CD4-positive, alpha-beta T cell treated with Interferon alpha-2 for 1 hour (primary cell): ENCODE measurements at places on chromosomes 7 and 10.

DNA sequence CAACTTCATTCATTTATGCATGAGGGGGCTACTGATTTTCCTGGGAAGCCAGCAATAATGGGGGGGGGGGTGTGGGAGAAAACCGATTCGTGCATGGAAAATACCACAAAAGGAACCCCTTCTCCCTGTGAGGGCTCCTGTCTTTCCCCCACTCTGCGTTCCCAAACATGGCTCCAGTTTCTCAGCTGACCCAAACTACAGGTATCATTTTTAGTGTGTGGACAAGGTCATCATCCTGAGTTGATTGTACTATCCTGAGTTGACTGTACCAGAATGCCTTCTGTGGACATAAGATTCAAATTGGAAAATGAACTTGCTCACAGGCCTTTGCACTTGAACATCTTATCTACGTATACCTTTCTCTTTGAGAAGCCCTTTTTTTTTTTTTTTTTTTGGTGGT lies 49.9 kb downstream of the ZRANB1 start:
- DNase-seq = no peak

- DNase-seq = no peak
Measured at GRCh38 chr10:14233566-14233965, 97.2 kb downstream of the FRMD4A start.

DNA sequence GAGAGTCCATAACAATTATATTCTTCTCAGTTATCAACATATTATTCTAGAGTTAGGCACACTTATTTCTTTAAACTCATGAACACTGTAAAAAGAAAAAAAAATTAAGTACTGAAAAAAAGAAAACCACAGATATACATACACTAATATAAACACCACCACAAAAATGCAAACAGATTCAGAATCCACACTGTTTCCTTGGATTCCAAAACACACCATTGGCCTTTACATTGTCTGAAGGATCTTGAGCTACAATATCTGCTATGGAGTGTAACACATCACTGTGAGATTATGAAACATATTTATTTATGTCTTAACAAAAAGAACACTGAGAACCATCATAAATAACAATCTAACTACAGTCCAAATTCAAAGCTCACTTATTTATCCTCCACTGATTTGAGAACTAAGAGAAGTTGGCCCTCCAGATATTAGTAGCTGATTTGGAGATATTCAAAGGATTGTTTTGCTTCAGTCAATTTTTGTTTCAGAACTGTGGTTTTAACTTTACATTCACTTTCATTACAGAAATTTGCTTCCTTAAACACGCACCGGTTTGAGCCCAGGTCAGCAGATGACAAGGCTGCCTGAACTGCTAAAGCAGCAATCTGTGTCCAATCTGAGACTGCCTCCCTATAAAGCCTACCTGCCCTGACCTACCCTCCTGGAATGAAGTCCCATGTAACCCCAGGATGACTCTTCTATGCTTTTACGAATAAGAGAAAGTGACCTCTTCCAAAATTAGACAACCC lies 47.0 kb upstream of the CDK1 start:
- peak; percentile 3 for DNase-seq

DNA sequence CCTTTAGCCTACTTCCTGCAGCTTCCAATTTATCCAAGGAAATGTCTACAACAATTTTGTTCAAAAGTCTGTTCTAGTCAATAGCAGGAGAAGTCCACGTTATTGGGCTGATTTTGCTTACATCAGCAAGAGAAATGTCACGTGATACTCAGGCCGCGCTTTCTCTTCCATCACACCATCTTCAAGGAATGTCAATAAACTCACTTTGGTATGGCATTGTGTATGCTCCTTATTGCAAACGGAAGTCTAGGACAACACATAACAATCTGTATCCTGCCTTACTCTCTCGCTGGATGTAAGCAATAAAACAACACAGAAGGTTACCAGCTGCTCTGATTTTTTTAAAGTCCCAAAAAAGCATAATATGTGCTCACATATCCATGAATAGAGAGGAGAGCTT lies 17.1 kb upstream of the STK17A start:
- no peak for DNase-seq

DNA sequence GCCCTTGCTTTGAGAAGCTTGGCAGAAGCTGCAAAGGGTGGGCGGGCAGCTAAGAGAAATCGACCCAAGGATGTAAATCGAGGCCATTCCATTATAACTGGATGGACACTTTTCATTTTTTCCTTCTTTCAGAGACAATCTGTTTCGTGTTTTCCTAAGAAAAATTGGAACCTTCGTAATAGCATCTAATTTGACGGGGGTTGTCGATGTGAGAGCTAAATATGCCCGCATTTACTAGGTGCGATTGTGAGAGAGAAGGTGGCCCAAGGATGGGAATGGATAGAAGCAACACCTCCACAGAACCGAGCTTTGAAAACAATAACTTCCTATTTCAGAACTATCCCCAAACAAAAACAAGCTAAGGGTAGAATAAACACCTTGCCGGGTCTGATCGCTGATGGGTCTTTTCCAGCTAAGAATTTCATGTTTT lies 848 bp upstream of the HOXA4 start:
- no peak for DNase-seq

- DNase-seq = no peak
Measured at GRCh38 chr7:151459726-151460473, 20.0 kb upstream of the CRYGN start.

DNA sequence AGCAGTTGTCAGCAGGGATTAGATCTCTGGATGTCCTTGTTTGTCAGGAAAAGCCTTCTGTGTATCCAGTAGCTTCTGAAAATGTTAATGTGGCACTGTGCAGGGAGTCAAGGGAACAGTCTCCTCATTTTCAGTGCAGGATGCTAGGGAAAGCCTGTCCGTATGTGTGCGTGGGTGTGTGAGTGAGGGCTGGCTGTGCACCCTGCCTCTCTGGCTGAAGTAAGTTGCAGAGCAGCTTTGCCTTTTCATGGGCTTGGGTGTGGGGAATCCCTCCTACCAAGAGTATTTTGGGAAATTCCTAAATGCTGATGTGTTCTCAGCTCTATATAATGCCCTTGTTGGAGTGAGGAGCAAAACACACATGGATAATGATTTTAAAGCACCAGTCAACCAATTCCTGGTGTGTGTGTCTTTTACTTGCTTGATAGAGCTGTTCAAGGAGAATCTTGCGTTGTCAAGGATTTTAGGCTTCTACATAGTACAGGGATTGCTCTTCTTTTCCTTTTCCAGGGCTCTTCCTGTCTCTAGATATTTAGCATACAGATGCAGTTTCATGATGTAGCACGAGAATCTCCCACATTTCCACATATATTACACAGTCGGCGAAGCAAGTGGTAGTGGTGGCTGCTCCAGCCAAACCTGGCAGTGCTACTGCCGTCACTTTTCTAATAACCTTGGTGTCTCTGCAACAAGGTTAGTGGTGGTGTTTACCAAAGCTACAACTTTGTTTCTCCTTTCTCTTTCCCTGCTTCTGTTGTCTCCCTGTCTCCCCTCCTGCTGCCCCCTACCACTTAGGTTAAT lies 92.8 kb downstream of the MCU start:
- no peak for DNase-seq

DNA sequence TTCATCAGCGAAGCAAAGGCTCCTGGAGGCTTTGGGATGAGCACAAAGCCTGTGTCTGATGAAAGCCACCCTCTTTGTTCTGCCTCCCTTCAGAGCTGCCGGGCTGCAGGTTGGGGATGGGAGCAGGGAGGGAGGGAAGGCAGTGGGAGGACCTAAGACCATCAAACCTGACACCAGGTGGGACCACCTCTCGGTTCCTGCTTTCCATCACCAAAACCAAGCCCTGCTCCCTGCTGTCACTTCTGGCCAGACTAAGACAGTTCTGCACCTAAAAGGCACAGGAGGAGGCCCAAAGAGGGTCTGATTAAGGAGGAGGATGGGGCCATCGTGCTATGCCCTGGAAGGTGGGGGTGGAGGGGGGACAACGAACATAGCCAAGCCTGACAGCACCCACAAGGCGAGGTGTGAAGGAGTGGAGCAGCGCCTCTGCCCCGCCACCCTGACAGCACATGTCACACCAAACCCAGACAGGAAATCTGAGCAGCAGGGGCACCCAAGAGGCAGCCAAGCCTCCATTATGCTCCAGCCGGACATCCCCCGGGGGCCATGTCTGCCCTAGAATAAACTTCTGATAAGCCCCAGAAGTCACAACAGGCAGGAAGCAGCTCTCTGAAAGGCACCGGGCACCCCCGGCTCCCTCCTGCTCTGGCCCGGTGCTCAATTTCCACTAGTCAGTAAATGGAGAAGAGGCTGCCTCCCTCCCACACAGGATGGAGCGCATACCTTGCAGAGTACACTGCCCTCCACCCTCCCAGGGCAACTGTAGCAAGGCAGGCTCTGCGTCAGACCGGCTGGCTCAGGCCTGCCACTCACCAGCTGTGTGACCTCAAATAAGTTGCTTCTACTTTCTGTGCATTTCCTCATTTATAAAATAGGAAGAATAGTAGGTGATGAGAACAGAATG lies 48.9 kb downstream of the DLG5 start:
- peak; percentile 62 for DNase-seq

DNA sequence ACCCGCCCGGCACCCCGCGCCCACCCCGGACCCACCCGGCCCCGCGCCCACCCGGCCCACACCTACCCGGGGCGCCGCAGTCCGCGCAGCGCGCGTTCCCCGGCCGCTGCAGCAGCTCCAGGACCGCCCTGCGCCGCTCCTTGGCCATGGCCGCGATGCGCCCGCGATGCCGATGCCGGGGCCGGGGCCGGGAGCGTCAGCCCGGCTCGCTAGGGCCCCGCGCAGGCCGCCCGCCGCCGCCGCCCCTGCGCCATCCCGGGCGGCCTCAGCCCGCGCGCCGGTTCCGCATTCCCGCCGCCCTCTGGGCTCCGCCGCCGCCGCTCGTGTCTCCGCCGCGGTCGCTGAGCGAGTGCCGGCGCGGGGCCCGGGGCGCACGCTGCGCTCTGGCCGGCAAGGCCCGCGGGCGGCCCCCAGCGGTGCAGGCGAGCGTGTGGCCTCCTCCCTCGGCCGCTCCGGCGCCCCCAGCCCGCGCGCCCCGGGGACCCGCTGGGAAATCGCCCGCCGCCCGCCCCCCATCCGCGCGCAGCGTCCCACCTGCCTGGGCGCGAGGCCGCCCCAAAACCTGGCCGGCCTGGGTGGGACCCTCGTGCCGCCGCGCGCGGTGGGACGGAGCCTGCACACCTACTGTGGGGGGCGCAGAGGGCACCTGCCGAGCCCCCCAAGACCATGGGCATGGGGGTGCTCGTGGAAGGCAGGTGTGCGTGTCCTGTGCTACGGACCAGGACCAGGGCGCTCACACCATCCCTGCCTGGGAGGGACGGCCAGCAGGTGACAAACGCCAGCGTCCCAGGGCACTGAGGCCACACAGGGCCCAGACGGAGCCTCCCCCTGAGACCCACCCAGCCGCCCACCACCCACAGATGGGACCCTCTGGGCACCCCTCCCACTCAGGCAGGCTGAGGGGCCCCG lies at the start of gene ADAP1:
TSS of gene ADAP1 (minus strand) at position 351 of the 909 bp plus-strand sequence. CDS start at position 148, 203 bp downstream.
- peak; percentile 72 for DNase-seq

DNA sequence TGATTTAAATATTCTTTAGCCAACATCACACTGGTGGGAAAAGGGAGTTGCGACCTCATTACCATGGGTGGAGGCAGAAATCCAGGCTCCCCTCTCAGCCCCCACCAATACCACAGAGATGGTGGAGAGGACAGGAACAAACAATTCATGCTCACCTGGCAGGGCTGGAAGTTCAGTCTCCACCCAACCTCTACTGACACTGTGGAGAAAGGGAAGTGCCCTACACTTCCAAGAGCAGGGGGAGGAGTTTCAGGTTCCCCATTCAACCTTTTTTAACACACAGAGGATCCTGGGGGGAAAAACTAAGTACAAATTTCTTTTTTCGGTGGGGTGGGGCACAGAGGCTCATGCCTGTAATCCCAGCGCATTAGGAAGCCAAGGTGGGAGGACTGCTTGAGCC lies 210.1 kb upstream of the KCTD7 start:
- DNase-seq = no peak

GRCh38 chr10:4049348-4049747 lies 264.3 kb upstream of the KLF6 start:
- DNase-seq = no peak

- DNase-seq = peak; percentile 69
Measured at GRCh38 chr10:62681211-62681940, 123.1 kb upstream of the ADO start.

DNA sequence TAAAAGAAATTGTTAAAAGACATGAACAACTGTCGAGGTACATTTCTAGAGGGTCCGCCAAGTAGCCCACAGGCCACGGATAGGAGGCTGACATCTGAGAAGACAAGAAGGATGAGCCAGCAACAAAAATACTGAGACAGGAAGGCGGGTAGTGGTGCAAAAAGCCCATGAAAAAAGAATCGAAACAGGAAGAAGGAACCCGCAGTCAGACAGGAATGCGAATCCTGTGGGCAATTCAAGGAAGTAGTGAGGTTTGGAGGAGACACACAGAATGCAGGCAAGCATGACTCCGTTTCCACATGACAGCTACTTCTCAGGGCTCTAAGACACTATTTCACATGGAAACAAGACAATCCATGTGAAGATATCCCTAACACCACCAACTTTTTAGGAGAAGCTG lies 125.2 kb downstream of the DOCK4 start:
- DNase-seq = peak; percentile 16

GRCh38 chr7:74051629-74052410 lies 23.8 kb downstream of the ELN start:
- no peak for DNase-seq

GRCh38 chr7:48899932-48900331 lies 24.4 kb upstream of the CDC14C start:
- DNase-seq = no peak

- no peak for DNase-seq
Measured at GRCh38 chr7:28433699-28434219, 21.4 kb downstream of the CREB5 start.

DNA sequence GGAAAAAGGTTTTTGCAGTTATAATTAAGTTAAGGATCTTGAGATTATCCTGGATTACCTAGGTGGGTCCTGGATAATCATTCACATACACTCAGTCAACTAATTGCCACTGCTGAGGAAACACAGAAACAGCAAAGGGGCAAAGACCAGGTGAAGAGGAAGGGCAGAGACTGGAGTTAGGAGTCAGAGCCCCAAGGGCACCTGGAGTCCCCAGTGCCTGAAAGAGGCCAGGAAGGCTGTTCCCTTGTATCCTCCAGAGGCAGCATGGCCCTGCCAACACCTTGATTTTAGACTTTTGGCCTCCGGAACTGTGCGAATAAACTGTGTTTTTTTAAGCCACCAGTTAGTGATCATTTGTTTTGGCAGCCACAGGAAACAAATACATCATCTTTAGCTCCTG lies 24.6 kb downstream of the PRR15 start:
- DNase-seq = no peak

GRCh38 chr7:96277921-96278320 lies 44.0 kb downstream of the SLC25A13 start:
- DNase-seq = no peak

DNA sequence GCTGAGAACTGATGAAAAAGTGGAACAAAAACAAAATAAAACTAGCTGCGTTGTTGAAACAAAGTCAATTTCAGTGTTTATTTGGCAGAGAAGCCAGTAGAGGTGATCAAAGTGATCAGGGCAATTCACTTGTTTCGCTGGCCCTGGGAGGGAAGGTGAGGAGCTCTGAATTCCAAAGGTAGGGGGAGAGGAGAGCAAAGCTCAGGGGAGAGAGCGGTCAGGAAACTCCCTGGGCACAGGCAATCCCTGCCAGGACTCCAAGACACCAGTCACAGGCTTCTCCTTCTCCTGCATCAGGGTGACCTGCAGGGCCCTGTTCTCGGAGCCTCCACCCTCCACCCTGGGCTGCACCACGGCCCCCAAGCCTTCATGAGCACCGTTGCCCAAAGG lies 6.8 kb upstream of the KIAA1217 start:
- no peak for DNase-seq

GRCh38 chr7:108659867-108660266 lies 90.2 kb downstream of the DNAJB9 start:
- DNase-seq = no peak
